ENCODE measurements at places on chromosomes 11 and 22. TPM values are rescaled to one million over a fixed set of nuclear protein-coding genes. Genes with fewer than 3 reads are reported as not detected.
A peak's percentile ranks its signal among the peaks of the same experiment; 100 is the strongest.

- H3K36me3 ChIP-seq = no peaks in the 10 kb centered on the region
- H3K4me1 ChIP-seq = no peaks in the 10 kb centered on the region
- no peak for DNase-seq
- H3K27ac ChIP-seq = no peak overlapping the region
- peaks cover 8% of the 10 kb centered on the region for H3K27me3 ChIP-seq
Measured at GRCh38 chr11:65953471-65953870, 8.1 kb upstream of the SART1 start.

Gene XKR3
- not detected for total RNA-seq

- DNase-seq = peak; percentile 44
- peaks cover 8% of the 10 kb centered on the region for H3K27me3 ChIP-seq
- H3K4me3 ChIP-seq = no peak overlapping the region
- no peaks in the 10 kb centered on the region for H3K36me3 ChIP-seq
- no peaks in the 10 kb centered on the region for H3K4me1 ChIP-seq
Measured at GRCh38 chr11:120571476-120571875, 59.9 kb downstream of the GRIK4 start.

DNA sequence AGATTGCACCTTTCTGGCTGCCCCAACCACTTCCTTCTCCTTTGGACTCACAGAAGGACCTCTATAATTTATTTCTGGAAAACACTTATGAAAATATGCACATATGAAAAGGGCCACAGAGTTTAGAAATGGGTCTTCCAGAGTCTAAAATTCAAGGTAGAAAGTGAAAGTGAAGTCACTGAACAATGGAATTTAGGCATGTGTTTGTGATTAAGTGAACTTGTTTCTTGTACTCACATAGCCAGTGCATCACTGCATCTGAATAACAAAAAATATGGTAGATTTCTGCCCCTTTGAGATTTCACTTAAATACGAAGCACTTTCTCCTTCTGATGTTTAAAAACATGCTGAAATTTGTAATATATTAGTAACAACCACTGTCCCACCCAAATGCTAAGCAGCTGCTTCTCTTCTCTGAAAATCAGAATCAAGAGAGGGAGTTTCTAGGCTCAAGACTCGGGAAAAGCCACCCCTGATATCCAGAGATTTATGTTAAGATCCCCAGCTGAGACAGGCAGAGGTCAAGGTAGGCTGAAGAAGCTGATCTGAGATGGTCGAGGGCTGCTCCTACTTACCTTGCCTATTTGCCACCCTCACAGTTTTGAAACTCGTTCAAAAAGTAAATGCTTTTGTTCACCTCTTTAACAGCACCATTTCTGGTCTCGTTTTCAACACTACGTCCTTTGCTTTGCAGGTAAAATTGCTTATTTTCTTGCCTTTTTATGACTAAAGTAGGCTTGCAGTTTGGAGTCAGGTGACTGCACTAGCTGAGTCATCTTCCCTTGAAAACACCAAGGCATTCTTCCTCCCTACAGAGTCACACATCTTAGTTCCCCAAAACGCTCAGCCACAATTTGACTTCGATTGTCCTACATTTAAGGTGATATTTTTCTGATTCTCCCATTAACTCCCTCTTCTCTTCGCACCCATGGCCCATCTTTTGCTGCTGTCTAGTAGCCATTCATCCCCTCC lies at the start of gene XKR3:
TSS of gene XKR3 (minus strand) at position 696 of the 972 bp plus-strand sequence. CDS start 17,338 bp downstream, outside the sequence.
- no peaks in the 10 kb centered on the region for H3K4me1 ChIP-seq
- no peak within 1 kb of the TSS for H3K27ac ChIP-seq
- H3K4me3 ChIP-seq = no peak within 1 kb of the TSS
- no peaks in the 10 kb centered on the region for H3K36me3 ChIP-seq
- DNase-seq = no peak

DNA sequence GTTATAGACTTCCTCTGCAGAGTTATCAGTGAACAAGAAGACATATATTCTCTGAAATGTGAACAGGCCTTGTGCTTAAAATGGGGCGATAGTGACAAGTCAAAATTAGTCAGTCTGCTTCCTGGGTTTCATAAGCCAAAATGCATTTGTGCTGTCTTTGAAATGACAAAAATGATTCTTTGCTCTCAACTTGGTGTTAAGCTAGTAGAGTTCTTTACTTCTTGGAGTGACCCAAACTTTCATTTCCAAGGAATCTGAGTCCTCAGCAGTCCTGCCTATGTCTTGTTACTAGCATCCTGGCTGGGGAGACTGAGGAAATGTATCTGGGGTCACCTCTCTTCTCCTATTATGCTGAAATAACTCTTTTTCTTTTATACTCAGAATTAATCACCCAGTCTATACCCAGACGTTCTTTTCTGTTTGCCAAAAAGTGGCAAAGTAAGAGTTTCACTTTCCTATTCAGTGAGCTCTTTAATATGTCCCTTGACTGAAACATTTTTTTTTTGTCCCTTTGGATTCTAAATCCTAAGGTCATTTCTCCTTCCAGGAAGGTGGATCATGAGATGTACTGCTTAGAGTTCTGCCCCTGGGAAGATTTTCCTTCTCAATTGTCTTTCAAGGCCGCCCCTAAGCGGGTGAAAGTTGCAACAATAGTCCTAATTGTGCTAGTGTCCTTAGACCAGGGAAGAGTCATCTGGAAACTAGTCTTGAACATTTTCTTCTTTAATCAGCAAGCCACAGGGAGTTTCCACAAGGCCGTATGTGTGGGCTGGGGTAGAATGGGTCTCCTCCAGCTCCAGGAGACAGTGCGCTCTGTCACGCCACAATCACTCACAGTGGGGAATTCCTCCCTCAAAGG lies 53.0 kb upstream of the RDX start:
- no peaks in the 10 kb centered on the region for H3K4me1 ChIP-seq

Gene STX5
- 30.7 TPM for total RNA-seq

Gene OR4D5
- not detected for total RNA-seq

Gene AIFM3
- total RNA-seq = 0.66 TPM

- peak; percentile 65 for DNase-seq
- H3K4me1 ChIP-seq = peaks cover 12% of the 10 kb centered on the region
- H3K27ac ChIP-seq = peak overlapping the region; percentile 82
- no peak overlapping the region for H3K4me3 ChIP-seq
- H3K36me3 ChIP-seq = peaks cover 22% of the 10 kb centered on the region
- H3K27me3 ChIP-seq = no peaks in the 10 kb centered on the region
Measured at GRCh38 chr11:64810891-64811272, 531 bp upstream of the MEN1 start.

DNA sequence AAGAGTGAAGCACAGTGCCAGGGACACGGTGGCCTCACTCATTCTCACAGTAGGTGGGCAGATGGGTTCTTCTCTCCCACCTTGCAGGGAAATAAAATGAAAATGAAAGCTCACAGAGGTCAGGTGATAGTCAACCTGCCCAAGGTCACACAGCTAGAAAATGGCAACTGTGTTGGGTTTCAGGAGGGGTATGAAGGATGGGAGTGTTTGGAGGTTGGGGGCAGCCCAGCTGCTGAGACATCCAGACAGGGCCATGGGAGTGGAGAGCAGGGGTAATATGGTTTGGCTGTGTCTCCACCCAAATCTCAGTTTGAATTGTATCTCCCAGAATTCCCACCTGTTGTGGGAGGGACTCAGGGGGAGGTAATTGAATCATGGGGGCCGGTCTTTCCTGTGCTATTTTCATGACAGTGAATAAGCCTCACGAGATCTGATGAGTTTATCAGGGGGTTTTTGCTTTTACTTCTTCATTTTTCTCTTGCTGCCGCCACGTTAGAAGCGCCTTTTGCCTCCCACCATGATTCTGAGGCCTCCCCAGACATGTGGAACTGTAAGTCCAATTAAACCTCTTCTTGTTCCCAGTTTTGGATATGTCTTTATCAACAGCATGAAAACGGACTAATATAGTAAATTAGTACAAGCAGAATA lies 247.0 kb downstream of the TENM4 start:
- H3K4me1 ChIP-seq = no peaks in the 10 kb centered on the region
- no peak overlapping the region for H3K4me3 ChIP-seq
- no peaks in the 10 kb centered on the region for H3K27me3 ChIP-seq
- H3K27ac ChIP-seq = no peak overlapping the region

Gene GAS2
- total RNA-seq = 3.3 TPM

GRCh38 chr11:86118253-86118652 lies 49.4 kb upstream of the PICALM start:
- no peak for DNase-seq
- peak overlapping the region; percentile 76 for H3K27ac ChIP-seq
- no peak overlapping the region for H3K4me3 ChIP-seq

DNA sequence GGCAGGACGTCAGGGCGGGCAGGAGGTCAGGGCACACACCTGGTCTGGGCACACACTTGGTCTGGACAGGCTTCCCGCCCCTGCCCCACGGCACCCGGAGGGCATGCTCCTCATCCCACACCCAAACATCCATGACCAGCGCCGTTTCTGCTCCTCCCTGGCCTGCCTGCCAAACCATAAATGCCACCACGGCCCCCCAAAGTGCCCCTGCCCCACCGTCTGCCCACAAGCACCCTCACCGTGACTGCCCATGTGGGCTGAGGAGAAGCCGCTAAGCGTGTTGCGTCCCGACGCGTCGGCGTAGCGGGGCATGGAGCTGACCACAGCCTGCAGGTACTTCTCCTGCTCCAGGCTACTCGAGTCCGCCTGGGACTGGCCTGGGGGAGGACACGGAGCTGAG lies 15.8 kb downstream of the SBF1 start:
- no peak overlapping the region for H3K27ac ChIP-seq
- H3K4me1 ChIP-seq = no peaks in the 10 kb centered on the region
- H3K4me3 ChIP-seq = no peak overlapping the region
- DNase-seq = no peak
- peaks cover 67% of the 10 kb centered on the region for H3K36me3 ChIP-seq
- H3K27me3 ChIP-seq = no peaks in the 10 kb centered on the region

Gene NLRP14
- total RNA-seq = not detected

- H3K36me3 ChIP-seq = no peaks in the 10 kb centered on the region
- H3K4me3 ChIP-seq = no peak overlapping the region
- no peak for DNase-seq
- H3K27me3 ChIP-seq = no peaks in the 10 kb centered on the region
- H3K4me1 ChIP-seq = no peaks in the 10 kb centered on the region
Measured at GRCh38 chr11:9123595-9124304, 32.4 kb upstream of the SCUBE2 start.

- no peaks in the 10 kb centered on the region for H3K36me3 ChIP-seq
- no peak for DNase-seq
- H3K27ac ChIP-seq = no peak overlapping the region
- H3K4me3 ChIP-seq = no peak overlapping the region
Measured at GRCh38 chr11:36868380-36868779, 270.3 kb upstream of the RAG2 start.

Gene KDELR3
- 2.5 TPM for total RNA-seq

DNA sequence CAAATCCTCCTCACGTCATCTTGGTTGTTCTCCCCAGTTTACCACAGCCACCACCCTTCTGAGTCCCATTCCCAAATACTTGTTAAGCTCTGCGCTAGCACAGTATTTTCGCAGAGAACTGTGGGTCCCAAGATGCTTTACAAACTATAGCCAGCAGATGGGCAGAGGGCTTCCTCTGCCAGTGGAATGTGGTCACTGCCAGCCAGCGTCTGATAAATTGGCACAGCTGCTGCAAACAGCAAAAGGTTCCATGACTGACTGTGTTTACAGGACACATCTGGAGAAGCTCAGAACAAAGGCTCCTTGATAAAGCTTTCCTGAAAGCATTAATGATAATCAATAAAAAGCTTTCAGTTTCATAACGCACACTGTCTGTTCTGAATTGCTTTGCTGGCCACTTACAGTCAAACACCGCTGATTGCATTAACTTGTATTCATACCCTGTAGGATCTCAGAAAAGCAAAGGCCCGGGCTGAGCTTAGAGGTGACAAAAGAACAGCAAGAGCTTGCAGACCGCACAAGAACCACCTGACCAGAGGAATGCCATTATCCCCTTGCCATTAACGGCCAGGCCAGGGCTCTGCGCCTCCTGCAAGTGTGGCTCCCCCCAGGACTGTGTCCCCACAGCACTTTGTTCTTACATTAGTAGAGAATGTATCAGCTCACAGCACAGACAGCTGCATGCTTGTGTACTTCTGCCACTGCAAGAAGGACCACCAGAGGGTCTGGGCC lies 120.6 kb downstream of the MICAL3 start:
- H3K4me1 ChIP-seq = peaks cover 32% of the 10 kb centered on the region
- H3K27me3 ChIP-seq = no peaks in the 10 kb centered on the region
- peaks cover 10% of the 10 kb centered on the region for H3K36me3 ChIP-seq
- no peak for DNase-seq
- H3K4me3 ChIP-seq = no peak overlapping the region
- H3K27ac ChIP-seq = peak overlapping the region; percentile 77

DNA sequence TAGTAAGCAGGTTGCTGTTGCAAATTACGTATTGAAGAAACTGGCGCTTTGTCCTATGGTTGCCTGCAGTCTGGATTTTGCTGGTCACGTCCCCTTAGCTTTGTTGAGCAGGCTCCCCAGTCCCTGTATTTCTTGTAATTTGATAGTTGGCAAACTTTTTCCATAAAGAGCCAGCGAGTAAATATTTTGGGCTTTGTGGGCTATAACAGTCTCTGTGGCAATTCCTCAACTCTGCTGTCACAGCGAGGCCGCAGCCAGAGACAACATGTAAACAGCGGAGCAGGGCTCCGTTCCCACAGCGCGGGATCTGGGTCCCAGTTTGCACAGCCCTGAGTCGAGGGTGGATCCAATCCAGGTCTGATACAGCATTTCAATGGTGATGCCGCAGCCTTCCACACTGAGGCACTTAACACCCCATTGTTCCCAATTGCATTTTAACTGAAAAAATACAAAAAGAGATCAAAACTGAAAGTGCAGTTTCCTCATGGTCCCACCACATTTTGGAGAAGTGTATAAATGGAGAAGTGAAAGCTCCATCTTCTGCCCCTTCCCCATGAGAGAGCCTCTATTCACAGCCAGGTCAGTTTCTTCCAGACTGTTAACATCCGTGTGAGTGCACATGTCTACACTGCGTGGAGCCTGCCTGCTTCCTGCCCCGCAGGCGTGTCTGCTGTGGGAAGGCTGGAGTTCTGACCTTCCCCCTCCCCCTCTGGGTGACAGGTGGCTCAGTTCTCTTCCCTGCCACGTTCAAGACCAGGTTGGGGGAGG lies 89.1 kb downstream of the RPS6KA4 start:
- peaks cover 3% of the 10 kb centered on the region for H3K27me3 ChIP-seq
- no peaks in the 10 kb centered on the region for H3K36me3 ChIP-seq
- DNase-seq = peak; percentile 71
- peak overlapping the region; percentile 42 for H3K4me3 ChIP-seq

Gene MIAT
- total RNA-seq = 1.4 TPM

- H3K27me3 ChIP-seq = no peaks in the 10 kb centered on the region
- DNase-seq = no peak
- no peaks in the 10 kb centered on the region for H3K36me3 ChIP-seq
- H3K4me1 ChIP-seq = no peaks in the 10 kb centered on the region
- H3K27ac ChIP-seq = no peak overlapping the region
Measured at GRCh38 chr22:34592123-34592740, 473.7 kb upstream of the ISX start.

DNA sequence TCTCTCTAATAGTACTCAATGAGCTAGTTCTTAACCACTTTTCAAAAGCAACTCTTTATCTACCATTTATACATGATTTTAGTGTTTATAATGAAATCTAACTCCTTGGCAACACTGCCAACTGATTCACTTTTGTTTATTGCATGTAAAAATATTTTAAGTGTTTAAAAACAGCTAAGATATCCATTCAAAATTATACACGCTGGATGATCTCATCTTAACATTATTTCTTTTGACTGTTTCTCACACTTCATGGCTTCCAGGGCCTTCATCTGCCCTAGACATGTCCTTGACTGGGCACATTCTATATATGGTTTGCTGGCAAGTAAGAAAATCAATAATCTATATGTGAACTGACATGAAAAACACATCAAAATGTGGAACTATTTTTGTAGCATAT lies 414.6 kb upstream of the LUZP2 start:
- no peak overlapping the region for H3K27ac ChIP-seq
- no peaks in the 10 kb centered on the region for H3K27me3 ChIP-seq
- no peaks in the 10 kb centered on the region for H3K36me3 ChIP-seq
- H3K4me1 ChIP-seq = no peaks in the 10 kb centered on the region

Measured in sigmoid colon (tissue), 7 donors.